CD4-positive, alpha-beta memory T cell (primary cell): ENCODE measurements at places on chromosomes 12 and 14. TPM values are rescaled to one million over a fixed set of nuclear protein-coding genes. Genes with fewer than 3 reads are reported as not detected.

GPR84 gene
- total RNA-seq = not detected

GUCY2C gene
- not detected for total RNA-seq

SUSD6 gene
- total RNA-seq = 61.5 TPM

GRCh38 chr14:63761351-63762117, 33.7 kb upstream of the SGPP1 start:
- DNase-seq = no peak
- H3K4me3 ChIP-seq = no peak overlapping the region
- H3K27me3 ChIP-seq = no peaks in the 10 kb centered on the region
- H3K27ac ChIP-seq = no peak overlapping the region
- no peaks in the 10 kb centered on the region for H3K36me3 ChIP-seq
- H3K4me1 ChIP-seq = peaks cover 14% of the 10 kb centered on the region

GRCh38 chr14:90632451-90632850, 183.8 kb downstream of the TTC7B start:
- DNase-seq = no peak
- no peak overlapping the region for H3K4me3 ChIP-seq
- no peak overlapping the region for H3K27ac ChIP-seq
- no peaks in the 10 kb centered on the region for H3K27me3 ChIP-seq

DNA sequence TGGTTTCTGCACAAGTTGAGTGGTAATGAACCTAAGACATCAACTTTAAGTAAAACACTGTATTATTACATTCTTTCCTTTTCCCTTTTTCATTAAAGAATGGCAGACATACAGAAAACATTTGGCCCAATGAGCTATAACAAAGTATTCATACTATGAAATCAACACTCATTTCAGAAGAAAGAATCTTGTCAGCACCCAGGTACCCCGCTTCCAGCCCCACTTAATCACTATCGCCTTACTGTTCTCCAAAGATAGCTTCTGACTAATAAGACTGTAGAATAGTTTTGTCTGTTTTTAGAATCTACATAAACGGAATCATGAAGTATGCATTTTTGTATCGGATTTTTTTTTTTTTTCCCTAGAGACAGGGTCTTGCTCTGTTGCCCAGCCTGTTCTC, 9.5 kb downstream of the CNTN1 start:
- H3K27me3 ChIP-seq = no peaks in the 10 kb centered on the region
- no peak overlapping the region for H3K4me3 ChIP-seq
- DNase-seq = no peak
- H3K27ac ChIP-seq = no peak overlapping the region
- H3K4me1 ChIP-seq = no peaks in the 10 kb centered on the region

- H3K27me3 ChIP-seq = no peaks in the 10 kb centered on the region
- H3K4me1 ChIP-seq = no peaks in the 10 kb centered on the region
- H3K4me3 ChIP-seq = no peak overlapping the region
- DNase-seq = no peak
Observed at GRCh38 chr12:26277506-26278246, 82.3 kb downstream of the SSPN start.

DNA sequence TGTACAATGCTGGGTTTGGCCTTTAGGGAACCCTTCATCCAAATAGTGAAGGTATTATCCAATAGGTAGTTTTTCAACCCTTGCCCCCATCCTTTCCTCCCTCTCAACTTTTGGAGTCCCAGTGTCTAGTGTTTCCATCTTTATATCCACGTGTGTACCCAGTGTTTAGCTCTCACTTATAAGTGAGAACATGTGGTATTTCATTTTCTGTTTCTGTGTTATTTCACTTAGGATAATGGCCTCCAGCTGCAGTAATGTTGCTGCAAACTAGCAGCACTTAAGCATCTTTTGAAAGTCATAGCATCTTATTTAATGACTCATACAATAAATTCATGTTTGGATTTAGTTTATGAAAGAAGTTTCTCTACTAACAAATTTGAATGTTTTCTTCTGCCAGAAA, 442.5 kb downstream of the NELL2 start:
- no peak for DNase-seq
- no peaks in the 10 kb centered on the region for H3K27me3 ChIP-seq
- H3K36me3 ChIP-seq = no peaks in the 10 kb centered on the region

DNA sequence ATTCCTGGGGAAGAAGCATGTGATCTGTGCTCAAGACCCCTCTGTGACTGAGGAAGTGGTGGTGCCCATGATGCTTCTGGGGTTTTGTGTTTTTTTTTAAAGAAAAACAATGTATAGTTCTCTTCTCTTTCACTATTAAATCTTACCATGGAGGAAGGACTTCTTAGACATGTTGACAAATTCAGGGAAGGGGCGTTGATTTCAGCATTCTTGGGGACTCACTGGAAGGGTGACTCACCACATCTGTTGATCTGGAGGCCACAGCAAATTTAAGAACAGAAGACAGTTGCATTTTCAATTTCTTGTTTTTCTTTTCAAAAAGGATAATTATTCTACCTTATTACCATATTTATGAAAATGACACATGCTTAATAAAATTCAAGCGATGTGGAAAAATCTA, 152.9 kb upstream of the RTL1 start:
- no peak for DNase-seq
- H3K4me1 ChIP-seq = no peaks in the 10 kb centered on the region
- H3K4me3 ChIP-seq = no peak overlapping the region

GRCh38 chr12:104056419-104056972, 6.5 kb upstream of the GLT8D2 start:
- peaks cover 9% of the 10 kb centered on the region for H3K27me3 ChIP-seq
- H3K36me3 ChIP-seq = no peaks in the 10 kb centered on the region
- no peaks in the 10 kb centered on the region for H3K4me1 ChIP-seq
- no peak for DNase-seq
- no peak overlapping the region for H3K27ac ChIP-seq

- H3K27me3 ChIP-seq = no peaks in the 10 kb centered on the region
- H3K4me3 ChIP-seq = no peak overlapping the region
- no peak for DNase-seq
- no peak overlapping the region for H3K27ac ChIP-seq
Observed at GRCh38 chr12:13896063-13896626, 85.3 kb downstream of the GRIN2B start.

DNA sequence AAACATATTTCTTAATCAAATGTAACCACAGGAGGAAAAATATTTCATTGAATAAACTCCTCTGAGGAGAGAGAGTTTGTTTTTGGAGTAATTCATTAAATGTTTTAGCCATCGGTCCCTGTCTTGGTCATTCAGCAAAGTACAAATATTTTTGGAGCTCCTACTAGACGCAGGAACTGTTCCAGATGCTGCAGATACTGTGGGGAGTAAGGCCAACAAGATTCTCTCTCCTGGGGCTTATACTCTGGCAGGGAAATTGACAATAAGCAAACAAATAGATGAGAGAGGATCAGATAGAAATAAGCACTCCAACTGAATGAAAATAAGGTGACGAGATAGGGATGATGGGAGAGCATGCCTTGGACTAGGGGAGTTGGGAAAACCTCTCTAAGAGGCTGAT, 264.1 kb downstream of the TTC8 start:
- H3K27me3 ChIP-seq = no peaks in the 10 kb centered on the region
- H3K36me3 ChIP-seq = no peaks in the 10 kb centered on the region
- no peaks in the 10 kb centered on the region for H3K4me1 ChIP-seq
- no peak for DNase-seq
- no peak overlapping the region for H3K27ac ChIP-seq
